ENCODE measurements at places on chromosomes 7 and 10.

- no peak for DNase-seq
Observed at GRCh38 chr7:46127814-46128213, 206.7 kb upstream of the IGFBP3 start.

GRCh38 chr7:128679920-128680319 lies 7.8 kb downstream of the GARIN1A start:
- no peak for DNase-seq

GRCh38 chr7:56092789-56093531 lies at the start of gene PHKG1:
Gene PHKG1, minus strand, starts transcription at chr7:56092952. Its CDS starts 4,011 bp downstream, at chr7:56088941.
- peak; percentile 47 for DNase-seq

DNA sequence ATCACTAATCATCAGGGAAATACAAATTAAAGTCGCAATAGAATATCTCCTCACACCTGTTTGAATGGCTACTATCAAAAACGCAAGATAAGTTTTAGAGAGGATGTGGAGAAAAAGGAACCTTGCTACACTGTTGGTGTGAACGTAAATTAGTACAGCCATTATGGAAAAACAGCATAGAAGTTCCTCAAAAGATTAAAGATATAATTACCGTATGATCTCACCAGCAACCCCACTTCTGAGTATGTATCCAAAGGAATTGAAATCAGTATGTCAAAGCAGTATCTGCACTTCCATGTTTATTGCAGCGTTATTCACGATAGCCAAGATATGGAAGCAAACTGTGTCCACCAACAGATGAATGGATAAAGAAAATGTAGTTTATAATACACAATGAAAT lies 164.4 kb downstream of the ZNF365 start:
- no peak for DNase-seq

DNA sequence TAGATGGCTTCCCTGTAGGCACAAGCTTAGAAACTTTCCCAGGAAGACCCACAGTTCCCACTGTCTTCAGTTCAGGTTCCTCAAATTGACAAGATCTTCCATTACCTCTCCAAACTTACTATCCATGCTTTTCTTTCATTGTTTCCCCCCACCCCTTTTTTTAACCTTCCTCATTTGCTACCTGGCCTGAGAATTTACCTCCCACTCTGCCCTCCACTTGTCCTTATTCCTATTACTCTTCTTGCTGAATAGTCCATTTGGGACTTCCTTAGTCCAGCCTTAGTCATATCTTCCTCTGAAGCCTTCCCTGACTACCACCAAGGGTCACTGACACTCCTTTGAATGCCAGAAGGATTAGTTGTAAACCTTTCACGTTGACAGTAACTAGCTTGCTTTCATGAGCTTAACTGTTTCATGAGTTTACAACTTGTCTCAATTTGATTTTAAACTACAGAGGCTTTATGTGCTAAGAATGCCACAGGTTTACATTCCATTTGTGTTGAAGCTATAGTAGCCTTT lies 1.2 kb upstream of the CALU start:
- no peak for DNase-seq

- peak; percentile 87 for DNase-seq
Observed at GRCh38 chr10:92699518-92700381, 10.0 kb downstream of the HHEX start.

DNA sequence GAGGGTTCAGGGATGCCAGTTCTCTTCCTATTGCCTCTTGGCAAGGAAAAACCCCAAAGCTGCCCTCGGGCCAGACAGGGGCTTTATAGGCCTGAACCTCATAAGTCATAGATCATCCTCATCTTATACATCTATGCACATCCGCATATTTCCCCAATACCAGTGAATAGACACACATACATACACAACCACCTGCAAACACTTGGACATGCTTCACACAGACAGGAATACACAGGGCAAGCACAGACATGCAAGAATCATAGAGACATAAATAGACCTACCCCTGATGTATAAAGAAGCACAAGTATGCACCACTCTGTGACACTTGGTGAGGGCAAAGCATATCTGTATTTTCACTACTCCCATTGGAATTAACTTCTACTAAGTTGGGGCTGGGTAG lies 30.7 kb downstream of the MBL2 start:
- no peak for DNase-seq

- no peak for DNase-seq
Observed at GRCh38 chr7:74010407-74010806, 17.6 kb upstream of the ELN start.

DNA sequence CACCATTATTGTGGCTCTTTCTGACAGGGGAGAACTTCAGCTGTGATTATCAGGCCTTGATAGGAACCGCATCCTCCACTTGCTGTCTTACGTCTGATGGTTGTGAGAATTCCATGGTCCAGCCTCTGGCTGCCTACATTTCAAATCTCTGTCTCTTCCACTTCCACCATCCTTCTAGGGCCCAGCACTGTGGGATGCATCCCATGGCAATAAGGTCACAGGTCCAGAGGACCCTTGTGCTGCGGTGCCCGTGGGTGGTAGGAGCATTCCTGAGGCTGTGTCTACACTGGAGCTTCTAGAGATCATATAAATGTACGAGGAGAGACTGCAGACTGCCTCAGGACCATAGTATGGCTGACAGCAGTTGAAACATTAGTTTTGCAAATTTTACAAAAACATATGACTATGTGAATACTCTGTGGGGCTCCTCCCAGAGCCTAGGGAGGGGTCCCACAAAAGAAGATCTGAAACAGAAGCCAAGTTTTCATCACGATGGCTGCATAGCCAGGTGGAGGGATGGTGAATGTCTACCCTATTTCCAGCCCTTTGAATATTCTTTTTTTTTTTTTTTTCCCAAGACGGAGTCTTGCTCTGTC lies 11.8 kb downstream of the CALML3 start:
- no peak for DNase-seq

DNA sequence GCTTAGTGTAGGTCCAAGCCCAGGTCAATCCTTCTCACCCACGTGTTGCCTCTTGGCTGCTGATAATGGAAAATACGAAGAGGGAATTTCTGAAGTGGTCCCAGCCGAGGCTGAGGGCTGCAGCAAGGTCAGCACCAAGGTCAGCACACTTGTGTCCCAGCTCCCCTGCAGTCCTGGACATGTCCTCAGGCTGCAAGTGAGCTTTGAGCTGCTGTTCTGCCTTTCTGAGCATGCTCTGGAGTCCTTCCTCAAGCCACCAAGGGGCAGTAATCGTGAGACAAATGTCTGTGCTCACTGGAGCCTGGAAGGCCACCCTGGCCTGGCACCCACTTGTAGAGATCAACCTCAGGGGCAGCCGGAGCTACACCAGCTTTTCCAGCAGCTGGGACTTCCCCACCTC lies 28.3 kb downstream of the DRGX start:
- peak; percentile 20 for DNase-seq

GRCh38 chr10:104322416-104322782 lies 15.9 kb downstream of the ITPRIP start:
- peak; percentile 46 for DNase-seq

GRCh38 chr10:37489658-37490003 lies 364.2 kb downstream of the ANKRD30A start:
- DNase-seq = no peak

- no peak for DNase-seq
Observed at GRCh38 chr10:79056736-79057391, 11.9 kb upstream of the ZMIZ1 start.

- DNase-seq = no peak
Observed at GRCh38 chr10:89164920-89165319, 42.2 kb downstream of the CH25H start.

DNA sequence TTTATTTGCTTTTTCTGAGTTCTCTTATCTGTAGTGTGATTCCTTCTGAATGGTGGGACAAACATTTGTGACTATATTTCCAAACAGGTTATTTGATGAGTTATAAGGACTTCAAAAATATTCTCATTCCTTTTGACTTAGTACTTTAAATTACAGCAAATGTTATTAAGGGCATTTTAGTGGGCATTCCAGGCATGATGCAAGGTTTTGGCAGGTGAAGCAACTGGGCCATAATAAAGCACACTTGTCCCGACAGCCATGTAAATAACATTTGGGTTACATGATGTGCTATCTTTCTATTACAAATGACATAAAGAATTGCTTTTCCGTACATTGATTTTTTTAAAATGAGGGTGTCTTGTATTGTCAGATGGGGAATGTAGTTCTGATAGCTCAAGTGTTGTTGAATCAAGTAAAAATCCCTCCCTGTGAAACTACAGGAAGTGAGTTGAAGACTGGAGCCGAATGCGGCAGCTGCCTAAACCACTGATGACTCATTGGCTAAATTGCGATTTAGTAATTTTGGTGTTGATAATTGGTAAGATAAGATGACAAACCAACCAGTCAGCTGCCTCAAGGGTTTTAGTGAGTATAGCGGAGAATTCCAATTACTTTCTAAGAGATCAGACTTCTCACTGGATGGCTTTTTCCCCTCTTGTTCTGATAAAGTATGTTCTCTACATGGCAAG lies 231.3 kb upstream of the NPY start:
- DNase-seq = peak; percentile 44

DNA sequence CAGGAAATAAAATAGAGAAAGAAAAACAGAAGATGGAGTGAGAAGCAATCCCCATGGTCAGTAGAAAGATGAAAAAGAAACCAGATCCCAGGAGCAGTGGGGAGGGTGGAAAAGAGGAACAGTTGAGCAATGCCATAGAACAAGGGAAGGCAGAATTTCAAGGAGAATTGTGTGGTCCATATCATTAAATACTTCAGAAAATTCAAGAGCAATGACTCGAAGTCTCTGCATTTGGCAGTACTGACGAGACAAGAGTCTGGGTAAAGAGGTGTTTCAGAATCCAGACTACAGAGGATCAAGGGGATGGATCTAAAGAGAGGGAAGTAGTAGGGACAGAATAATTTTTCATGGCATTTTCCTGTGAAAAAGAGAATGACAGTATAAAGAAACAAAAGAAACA lies 512.6 kb downstream of the PHTF2 start:
- DNase-seq = no peak

DNA sequence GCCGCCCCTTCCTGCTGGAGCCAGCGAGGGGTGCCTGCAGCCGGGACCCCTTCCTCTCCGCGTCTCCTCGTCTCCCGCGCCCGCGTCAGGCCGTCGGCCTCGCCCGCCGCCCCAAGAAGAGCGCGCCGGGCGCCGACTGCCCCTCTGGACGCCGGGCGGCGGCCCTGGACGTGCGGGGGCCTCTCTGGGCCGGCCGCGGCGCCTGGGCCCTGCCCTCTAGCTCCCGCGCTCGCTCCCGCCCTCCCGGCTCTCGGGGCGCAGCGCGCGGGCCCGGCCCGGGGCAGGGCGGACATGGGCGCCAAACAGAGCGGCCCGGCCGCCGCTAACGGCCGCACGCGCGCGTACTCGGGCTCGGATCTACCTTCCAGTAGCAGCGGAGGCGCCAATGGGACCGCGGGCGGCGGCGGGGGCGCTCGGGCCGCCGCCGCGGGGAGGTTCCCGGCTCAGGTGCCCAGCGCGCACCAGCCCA lies 704 bp downstream of the ZNRF2 start:
- DNase-seq = peak; percentile 63

GRCh38 chr7:98335411-98335977 lies 54.0 kb downstream of the BRI3 start:
- no peak for DNase-seq

- DNase-seq = no peak
Observed at GRCh38 chr7:138665249-138665648, 35.9 kb downstream of the SVOPL start.

DNA sequence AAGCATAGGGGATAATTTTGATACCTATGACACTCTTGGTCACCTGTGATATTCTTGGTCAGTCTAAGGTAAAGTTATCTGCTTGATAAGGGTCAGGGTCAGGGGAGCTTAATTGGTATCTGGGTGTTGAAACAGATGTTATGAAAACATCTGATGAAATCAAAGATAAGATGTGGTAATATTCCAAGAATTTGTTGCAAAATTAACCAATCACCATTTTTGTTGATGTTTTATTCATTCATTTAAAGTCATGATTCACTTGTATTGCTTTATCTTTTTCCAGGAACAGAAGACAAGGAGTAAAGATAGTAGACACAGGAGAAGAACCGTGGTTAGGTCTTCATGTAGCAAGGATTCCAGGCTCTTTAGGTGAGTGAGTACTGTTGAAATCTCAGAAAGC lies 103.1 kb downstream of the SEMA3C start:
- peak; percentile 28 for DNase-seq

DNA sequence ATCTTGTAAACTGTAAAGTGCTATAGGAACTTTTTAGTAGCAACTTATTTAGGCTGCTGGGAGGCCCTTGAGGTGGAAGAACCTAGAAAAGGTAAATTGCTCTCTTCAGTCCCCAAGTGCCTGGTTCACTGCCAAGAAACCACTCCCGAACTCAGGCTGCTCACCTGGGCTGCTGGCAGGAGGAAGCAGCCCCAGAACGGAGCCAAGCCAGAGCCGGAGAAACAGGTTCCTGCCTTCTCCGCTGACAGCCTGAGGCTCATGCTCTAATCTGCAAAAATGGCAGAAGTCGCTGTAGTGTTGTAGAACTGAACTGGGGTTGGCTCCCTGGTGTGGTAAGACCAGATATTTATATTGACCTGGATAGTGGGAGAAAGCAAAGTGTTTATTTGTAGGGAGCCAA lies 136.0 kb downstream of the CUL2 start:
- no peak for DNase-seq

DNA sequence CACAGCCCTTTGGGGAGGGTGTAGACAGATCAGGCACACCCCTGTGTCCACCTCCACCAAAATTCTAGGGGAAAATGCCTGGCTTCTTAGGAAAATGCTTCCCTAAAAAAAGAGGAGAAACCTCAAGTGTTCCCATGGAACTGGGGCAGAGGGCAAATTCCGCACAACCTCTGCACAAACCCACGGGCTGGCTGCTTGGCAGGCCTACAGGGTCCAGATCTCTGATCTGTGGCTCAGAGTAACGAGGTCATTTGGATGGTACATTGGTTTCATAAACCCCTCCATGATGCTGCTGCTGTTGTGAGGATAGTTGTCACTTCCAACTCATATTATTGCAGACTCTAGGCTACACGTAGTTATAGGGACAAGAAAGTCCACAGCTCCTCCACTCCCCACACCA lies 16.0 kb downstream of the LGI1 start:
- no peak for DNase-seq

GRCh38 chr10:95360122-95360714 lies 69.4 kb upstream of the PDLIM1 start:
- peak; percentile 73 for DNase-seq

DNA sequence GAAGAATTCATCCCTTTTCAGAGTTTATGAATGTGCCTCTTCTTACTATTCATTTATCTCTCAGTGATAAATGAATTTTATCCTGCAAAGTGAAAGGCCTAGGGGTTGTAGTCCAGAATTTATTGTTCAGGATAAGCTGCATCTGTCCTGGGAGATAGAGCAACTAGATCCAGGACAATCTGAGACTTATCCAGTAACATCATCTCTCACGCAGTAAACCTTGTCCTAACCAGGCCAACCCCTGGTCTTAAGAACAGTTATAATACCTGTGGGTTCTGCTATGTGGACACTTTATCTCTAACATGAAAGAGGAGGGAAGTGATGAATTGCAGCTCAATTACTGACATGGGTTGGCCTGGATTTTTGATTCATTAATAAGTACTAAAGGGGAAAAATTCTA lies 287.6 kb downstream of the BMPER start:
- DNase-seq = no peak

DNA sequence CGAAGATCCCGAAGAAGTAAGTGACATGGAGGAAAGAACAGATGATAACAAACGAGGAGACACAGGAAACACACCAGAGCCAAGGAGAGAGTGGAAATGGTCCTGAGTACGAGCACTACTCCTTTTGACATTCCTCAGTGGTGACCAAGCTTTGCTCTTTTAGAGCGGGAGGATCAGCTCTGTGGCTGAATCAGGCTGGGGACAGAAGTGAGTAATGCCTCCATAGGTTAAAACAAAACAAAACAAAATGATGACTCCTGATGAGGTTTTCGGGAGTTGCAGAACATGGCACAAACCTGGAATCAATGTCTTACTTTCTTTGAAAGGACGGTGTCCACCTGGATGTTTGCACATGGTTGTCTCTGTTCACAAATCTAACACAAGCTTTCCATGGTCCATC lies 30.3 kb upstream of the TCF7L2 start:
- no peak for DNase-seq

Data from hematopoietic multipotent progenitor cell treated with erythropoietin and hydrocortisone succinate and interleukin-3 and kit ligand, for 4 days (in vitro differentiated cells).